ENCODE measurements at places on chromosomes 7 and 10.

GRCh38 chr7:13541326-13541725 lies 448.1 kb downstream of the ETV1 start:
- DNase-seq, result no peak

- DNase-seq, result no peak
These were observed 701.4 kb upstream of the COBL start for GRCh38 chr7:52017802-52018679.

DNA sequence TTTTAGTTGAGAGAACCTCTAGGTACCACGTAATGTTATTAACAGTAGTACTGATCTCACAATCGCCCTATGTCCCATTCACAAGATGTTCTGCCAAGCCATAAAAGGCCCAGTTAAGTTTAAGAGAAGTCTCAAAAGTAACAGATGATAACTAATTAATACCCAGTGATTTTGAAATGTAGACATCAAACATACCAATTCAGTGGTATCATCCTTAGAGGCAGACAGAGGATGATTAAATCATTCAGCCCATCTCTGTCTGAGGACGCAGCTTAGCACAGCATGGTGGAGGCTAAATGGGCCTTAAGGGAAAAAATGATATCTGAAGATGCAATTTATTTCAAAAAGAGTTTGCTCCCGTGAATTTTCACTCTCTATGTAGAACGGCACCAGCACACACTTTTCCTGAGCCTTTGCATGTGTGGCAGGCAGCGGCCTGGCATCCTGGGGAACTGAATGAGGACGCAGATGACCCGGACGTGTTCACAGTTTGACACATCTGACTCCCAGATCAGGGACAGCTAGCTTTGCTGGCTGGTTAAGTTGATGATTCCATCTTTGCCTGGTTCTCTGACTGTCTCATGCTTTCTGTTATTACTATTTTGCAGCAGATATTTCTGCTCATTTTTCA lies 13.4 kb downstream of the EGFR start:
- no peak for DNase-seq

GRCh38 chr10:28295336-28295735 lies 7.5 kb downstream of the MPP7 start:
- no peak for DNase-seq

GRCh38 chr7:129150199-129150996 lies 5.9 kb downstream of the TSPAN33 start:
- DNase-seq, result no peak

DNA sequence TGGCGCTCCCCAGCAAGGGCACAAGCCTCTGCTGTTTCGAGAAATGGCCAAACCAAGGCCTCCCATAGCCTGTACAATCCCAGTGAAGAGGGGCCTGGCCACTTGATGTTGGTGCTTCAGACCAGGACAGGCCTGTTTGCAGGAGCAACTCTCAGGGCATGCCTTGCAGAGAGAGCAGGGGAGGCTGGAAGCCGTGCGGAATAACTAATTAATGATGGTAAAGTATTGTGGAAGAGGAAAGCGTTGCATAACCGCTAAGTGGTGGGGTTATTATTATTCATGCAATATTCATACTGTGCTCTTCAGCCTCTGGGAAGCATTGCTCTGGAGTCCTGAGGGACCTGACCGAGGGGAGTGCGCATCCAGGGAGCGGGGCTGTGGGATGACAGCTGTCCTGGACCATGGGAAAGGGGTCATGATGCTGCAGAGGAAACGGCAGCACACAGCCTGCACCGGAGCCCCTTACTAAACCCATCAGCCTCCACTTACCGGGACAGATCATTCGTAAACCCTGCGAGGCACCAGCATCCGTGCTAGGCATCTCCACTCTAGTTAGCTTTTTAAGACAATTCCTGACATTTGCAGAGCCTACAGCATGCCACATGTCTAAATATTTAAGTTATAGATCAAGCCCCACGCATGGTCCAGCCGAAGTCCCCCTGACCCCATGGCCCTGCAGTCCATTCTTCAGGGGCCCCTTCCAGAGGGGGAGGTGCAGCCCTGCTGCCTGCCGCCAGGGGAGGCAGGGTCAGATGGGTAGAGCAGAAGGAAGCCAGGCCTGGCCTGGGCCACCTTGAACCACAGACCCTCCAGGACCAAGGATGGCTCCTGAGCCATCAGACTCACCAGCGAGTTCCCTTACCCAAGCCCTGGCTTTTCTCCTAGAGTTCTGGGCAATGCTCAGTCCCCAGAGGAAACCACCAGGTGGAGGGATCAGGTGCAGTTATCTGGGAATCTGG lies 11.6 kb downstream of the TMEM273 start:
- no peak for DNase-seq

DNA sequence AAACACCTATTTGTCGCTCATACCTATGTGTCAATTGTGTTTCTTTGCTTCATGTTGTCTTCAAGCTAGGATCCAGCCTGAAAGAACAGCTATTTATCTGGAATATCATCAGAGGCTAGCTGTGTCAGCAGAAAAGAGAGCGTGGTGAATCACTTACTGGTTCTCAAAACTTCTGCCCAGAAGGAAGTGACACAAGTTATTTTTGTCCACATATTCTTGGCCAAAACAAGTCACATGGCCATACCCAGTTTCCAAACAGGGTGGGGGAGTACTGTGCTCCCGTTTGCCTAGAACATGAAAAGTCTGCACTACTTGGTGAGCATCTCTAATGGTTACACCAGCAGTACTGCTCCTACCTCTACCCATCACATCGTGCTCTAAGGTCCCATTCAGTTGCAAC lies 160.9 kb upstream of the CSTF2T start:
- DNase-seq, result no peak

DNA sequence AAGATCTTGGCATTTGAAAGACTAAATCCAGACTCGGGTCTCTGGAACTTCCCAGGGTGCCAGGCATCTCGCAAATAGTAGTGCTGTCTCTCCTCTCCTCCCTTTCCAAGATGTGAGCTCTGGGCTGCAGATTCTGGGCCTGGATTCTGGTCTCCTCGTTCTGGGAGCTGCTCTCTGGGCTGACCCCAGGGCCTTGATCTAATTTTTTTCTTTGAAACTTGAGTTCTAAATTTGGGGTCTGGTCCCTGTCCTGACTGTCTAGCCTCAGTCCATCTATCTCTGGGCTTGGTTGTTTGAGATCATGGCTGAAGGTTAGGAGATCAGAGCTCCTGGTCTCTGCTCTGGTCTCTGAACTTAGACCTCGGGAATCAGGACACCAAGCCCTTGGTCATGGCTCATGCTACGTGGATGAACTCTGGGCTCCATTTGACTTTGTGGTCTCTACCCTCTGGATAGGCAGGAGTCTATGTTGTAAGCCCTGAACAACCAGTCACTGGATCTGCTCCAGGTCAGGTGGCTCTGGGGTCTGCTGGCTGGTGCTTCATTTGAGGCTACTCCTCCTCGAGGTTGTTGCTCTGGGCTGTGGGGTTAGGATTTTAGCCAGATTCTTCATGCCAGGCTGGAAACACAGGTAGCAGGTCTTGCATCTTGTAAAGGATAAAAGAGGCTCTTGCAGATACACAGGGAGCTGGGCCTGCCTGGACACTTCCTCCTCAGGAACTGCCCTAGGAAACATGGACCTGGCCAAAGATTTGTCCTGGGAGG lies 8.0 kb upstream of the MBL2 start:
- DNase-seq, result no peak

DNA sequence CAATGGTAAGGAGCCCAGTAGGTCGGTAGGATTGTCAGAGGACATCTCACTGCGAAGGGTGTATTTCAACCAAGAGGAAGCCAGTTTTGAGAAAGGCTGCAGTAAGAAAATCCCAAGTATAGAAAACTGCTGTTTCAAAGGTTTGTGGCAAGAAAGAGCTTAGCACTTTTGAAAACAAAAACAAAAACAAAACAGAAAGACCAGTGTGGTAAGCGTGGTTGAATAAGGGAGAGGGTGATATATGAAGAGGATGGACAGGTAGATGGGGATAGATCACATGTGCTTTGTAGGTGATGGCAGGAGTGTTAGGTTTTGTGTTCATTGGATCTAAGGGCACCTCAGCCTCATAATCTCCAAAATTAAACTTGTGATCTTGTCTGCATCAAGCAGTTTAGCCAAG lies 141.6 kb upstream of the WNT16 start:
- DNase-seq, result no peak

- no peak for DNase-seq
These were observed 112.7 kb downstream of the REEP3 start for GRCh38 chr10:63633677-63634487.

- no peak for DNase-seq
These were observed 18.7 kb downstream of the NOM1 start for GRCh38 chr7:156968183-156968582.

GRCh38 chr7:87154166-87154565 lies 1.9 kb downstream of the DMTF1 start:
- no peak for DNase-seq

GRCh38 chr7:132745510-132745909 lies 169.2 kb upstream of the PLXNA4 start:
- DNase-seq, result no peak

DNA sequence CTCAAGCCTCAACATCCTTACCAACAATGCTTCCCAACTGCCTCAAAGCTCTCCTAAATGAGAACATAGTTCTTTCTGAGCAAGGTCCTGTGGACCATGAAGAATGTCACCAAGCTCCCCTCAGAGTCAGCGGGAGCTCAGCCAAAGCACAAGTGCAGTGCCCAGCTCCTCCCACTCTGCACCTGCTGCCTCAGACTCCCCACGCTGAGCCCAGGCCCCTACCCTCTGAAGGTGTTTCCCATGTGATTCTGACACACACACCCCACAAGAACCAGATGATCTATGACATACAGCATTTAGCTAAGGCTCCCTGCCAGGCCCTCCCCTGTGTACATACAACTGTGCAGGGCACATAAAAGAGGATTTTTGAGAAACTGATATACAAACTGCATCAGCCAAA lies 19.2 kb downstream of the ERCC6 start:
- no peak for DNase-seq

DNA sequence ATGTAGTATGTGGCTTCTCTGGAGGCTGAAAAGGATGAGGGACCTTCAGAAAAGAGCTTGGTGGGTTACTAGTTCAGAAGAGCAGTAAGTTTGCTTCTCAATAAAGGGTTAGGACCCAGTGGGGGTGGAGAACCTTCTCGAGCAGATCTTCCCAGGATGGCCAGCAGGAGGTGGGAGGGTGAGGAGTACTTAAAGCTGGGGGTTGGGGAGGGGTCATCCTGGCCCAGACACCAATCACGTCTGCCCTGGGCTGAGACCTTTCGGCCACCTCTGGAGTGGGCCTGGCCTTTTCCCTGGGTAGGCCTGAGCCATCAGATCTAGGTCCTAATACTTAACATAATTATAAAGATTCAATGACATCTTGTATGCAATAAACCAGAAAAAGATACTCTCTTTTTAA lies 149.0 kb upstream of the TCF7L2 start:
- DNase-seq, result no peak

GRCh38 chr7:102466097-102466496 lies 1.3 kb downstream of the LRWD1 start:
- DNase-seq, result no peak

GRCh38 chr10:61970182-61971002 lies 68.9 kb downstream of the ARID5B start:
- no peak for DNase-seq

DNA sequence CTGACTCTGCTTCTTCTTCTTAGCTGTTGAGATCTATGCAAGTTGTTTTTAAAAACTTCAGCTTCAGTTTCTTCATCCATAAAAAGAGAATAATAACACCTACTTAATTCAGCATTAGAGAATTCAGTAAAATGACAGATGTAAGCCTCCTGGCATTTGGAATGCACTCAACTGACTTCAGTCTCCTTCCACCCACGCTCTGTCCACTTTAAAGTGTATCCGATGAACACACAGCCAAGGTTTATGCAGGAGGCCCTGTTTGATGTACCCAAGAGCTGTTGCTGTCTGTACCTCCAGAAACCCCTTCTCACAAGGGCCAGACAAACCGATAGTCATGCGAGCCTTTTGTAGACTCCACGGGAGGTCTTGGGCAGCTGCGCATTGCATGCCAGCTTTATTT lies 27.1 kb upstream of the SLC35B4 start:
- DNase-seq, result no peak

- no peak for DNase-seq
These were observed 45.4 kb downstream of the DOCK4 start for GRCh38 chr7:112160771-112161150.

- no peak for DNase-seq
These were observed 37.2 kb downstream of the DLG5 start for GRCh38 chr10:77889277-77889903.

- no peak for DNase-seq
These were observed 15.2 kb downstream of the FGL2 start for GRCh38 chr7:77184463-77184862.

DNA sequence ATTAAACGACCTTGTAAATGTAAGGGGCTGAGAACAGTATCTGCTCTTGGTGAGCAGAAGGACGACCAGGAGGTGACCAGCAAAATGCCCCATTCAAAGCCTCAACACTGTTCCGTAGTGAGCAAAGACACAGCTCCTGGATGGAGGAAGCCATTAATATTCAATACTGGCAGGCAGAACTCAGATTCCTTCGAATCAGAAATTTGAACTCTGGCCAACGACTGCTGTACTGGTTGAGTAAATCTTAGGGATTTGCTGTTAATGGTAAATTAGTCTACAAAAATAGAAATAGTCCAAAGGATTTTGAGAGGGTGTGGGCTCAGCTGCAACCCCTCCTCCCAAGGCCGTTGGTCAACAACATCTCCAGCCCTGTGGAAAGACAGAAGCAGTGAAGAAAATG lies 130.5 kb upstream of the PFKP start:
- DNase-seq, result no peak

GRCh38 chr7:78492146-78492545 lies 693.6 kb downstream of the PHTF2 start:
- no peak for DNase-seq

DNA sequence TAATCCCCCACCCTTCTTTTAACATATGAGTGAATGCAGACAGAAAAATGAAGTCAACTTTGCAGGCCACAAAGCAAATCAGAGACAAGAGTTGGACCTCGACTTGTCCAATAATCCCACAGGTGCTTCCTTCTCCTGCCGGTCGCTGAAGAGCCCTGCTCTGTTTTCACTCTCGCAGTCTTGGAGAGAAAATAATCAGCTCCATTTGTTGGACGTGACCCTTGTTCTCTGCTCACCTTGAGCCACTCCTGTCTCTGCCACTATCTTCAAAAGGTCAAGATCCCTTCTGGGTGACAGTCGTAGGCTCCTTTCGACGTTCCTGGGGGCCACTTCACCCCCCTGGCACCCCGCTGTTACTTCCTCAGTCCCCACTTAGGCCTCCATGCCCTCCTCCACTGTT lies 2.8 kb upstream of the KLF6 start:
- DNase-seq, result no peak

DNA sequence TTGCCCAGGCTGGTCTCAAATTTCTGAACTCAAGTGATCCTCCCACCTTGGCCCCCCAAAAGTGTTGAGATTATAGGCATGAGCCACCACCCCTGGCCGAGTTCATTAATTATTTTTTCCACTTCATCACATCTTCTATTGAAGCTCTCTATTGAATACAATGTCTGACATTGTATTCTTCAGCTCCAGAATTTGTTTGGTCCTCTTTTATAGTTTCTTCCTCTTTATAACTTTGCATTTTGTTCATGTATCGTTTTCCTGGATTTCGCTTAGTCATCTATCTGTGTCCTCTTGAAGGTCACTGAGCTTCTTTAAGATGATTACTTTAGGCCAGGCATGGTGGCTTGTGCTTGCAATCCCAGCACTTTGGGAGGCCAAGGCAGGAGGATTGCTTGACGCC lies 30.2 kb downstream of the NOM1 start:
- DNase-seq, result no peak

GRCh38 chr7:38123494-38123893 lies 54.6 kb upstream of the STARD3NL start:
- DNase-seq, result no peak

GRCh38 chr10:100046021-100046486 lies 35.6 kb downstream of the CPN1 start:
- DNase-seq, result peak; percentile 92

GRCh38 chr10:74156919-74157289 lies 5.9 kb downstream of the ADK start:
- DNase-seq, result no peak

Data from stimulated activated CD4-positive, alpha-beta T cell treated with anti-CD3 and anti-CD28 coated beads, Interleukin-2, amount 100 ng/mL, for 48 hours (primary cell).